ENCODE measurements at places on chromosomes 7 and 10.

GRCh38 chr7:117530390-117530789 lies 50.6 kb downstream of the CFTR start:
- no peak for DNase-seq

DNA sequence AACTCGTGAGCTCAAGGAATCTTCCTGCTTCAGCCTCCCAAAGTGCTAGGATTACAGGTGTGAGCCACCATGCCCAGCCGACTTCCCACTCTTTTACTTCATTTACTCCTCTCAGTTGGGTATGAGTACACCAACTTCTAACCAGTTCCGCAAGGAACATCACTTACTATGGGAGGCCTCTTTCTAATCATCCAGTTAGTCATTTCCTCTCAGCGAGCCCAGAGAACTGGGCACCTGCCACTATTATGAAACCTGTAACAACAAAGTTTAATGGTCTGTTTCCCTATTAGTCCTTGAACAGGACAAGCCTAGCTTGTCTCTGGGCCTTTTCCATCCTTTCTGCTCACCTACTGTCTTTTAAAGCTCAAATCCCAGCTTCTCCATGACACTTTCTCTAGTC lies 88.8 kb downstream of the DNMBP start:
- no peak for DNase-seq

GRCh38 chr7:17408245-17408903 lies 109.9 kb downstream of the AHR start:
- DNase-seq, result no peak

DNA sequence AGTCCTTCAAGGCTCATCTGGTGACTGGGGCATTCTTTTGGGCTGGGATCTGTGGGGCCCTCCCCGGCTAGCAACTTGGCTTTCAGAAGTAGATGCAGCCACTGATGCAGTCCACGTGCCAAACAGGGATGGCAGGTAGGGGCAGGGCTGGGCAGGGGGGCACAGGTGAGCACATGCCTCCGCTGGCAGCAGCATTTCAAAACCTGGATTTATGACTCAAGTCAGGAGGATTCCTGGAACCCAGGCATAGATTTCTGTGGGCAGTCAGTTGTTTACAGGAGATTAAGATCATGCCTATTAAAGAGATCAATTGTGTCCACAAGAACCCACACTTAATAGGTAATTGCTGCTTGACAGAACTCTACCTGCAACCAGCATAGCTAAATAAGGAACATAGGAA lies 839 bp upstream of the HABP2 start:
- no peak for DNase-seq

DNA sequence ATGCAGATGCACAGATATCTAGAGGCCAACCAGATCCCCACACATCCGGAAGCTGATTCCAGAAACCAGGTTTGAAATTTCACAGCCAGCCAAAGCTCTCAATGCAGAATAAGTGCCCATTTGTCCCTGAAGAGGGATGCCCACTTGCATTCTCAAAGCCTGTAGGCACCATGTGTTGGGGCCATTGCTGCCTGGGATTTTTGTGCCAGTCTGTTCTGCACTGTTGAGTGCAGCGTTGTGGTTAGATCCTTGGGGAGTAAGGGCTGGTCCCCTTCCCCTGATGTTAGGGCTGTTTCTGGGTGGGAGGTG lies 62.4 kb downstream of the EEPD1 start:
- DNase-seq, result no peak

DNA sequence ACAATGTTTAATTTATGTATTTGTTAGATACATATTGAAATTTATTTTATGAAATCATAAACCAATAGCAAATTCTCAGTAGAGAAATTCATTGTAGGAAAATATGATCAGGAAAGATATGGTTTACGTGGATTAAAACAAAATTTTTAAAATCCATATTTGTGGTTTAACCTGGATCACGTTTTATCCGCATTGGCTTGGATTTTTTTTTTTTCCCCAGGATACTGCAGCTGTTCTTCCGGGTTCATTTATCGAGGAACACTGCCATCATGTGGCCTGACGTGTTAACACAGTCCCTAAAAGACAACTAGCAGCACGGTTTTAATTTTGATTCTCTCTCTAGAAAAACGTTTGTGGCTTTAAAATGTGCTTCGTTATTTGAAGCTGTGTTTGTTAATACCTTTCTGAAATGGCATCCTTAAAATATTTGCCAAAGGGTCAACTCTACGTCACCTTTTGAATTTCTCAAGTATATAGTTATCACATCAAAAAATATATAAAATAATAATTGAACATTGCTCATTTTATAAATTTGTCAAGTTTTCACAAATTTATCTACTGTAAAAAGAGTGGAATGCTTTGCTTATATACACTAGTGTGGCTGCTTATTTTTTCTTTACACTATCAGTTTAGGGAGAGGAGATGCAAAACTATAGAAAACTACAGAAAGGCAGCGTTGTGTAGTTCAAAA lies 8.7 kb upstream of the ASB4 start:
- peak; percentile 60 for DNase-seq

DNA sequence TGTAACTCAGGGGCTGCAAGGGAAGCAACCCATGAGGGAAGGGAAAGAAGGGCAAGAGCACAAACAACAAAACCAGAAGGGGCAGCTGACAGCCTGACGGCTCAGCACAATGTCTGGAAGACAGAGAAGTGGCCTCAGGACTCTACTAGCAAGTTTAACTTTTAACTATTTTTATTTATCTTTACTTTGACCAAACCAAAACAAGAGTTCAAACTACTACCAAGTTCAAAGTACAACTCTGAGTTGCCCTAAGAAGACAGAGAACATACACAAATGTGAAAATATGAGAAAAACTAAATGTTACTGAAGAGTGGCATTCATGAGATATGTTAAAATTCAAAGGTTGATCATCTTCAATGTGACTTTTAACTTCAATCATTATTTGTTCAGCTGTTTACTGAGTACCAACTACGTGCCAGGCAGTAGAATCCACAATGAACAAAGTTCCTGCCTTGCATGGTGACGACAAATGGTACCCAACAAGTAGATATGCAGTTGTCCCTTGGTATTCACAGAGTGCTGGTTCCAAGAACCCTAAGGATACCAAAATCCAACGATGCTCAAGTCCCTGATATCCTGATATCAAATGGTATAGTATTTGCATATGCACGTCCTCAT lies 19.7 kb downstream of the NUDCD3 start:
- DNase-seq, result no peak

GRCh38 chr10:12063483-12063818 lies 5.3 kb upstream of the DHTKD1 start:
- no peak for DNase-seq

DNA sequence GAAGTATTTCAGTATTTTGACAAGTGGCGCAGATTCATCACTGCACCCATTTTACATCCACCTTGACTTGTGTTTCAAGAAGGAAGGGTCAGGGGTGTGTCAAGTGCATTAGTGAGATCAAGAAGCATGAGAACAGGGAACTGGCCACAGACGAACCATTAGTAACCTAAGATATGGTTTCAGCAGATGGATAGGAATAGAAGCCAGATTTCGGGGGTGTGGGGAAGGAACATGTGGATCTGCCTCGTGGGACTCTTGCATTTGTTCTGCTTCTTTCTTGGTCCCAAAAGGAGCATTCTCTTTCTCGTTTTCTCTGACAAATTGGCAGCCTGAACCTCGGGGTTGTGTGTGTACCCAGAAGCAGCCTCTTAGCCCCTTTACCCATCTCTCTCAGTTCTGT lies 9.6 kb downstream of the DENND2A start:
- DNase-seq, result no peak

GRCh38 chr7:123208793-123209192 lies 9.0 kb upstream of the SLC13A1 start:
- peak; percentile 13 for DNase-seq

- no peak for DNase-seq
Observed at GRCh38 chr10:129780901-129781795, 182.9 kb downstream of the EBF3 start.

- DNase-seq, result peak; percentile 67
Observed at GRCh38 chr7:32204361-32205018, 134.3 kb upstream of the PDE1C start.

DNA sequence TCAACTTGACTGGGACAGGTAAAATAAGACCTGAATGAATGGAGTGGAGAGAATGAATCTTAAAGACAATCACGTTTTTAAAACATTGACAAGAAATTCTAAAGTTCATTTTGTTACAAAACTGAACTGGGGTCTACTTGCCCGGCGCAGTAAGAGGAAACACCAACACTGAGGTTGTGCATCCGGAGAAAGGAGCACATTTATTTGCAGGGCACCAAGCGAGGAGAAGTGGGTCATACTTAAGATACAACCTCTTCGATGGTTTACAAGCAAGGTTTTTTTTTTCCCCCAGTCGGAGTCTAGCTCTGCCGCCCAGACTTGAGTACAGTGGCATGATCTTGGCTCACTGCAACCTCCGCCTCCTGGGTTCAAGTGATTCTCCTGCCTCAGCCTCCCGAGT lies 3.4 kb upstream of the REPIN1 start:
- no peak for DNase-seq

DNA sequence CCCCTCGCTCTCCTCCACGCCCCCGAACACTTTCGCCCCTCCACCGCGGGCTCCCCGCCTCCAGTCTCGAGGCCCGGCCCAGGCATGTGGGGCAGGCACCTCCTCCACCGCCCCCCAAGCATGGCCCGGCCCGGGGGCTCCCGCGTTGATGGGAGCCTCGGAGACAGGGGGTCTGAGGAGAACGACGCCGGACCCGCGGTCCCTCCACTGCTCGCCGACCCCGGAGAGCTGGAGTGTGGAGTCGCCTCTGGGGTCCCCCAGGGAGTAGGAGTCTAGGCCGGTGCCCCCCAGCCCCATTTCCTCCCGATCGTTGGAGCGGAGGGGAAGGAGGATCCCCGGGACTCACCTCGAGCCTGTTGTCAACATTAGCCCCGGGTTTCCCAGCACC lies 206 bp downstream of the UPF2 start:
- no peak for DNase-seq

- no peak for DNase-seq
Observed at GRCh38 chr10:104299031-104299904, 30.3 kb downstream of the GSTO2 start.

- DNase-seq, result no peak
Observed at GRCh38 chr7:152663931-152664330, 12.0 kb downstream of the XRCC2 start.

DNA sequence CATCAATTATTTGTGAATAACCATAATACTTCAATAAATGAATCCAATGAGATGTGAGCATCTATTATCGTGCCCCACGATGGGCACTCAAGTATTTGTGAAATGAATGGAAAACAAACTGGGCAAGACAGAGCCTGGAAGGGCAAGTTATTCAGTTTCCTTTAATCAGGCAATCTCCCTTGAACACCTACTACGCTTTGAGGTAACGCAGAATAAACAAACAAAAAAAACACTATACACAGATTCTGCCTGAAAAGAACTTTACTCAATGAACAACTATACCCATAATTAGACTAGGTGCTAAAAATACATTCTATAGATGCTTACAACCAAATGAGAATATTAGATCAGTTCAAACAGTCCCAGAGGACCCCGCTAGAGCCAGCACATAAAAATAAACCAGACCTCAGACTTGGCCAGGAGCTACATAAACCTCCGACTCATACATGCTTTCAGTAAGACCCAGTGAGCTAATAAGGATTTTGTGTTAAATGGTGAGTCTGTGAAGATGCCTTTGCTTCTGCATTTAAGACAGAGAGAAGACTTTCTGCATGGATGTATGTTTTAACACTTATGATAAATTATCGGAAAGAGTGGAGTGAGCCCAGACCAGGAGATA lies 121.3 kb downstream of the MPP7 start:
- no peak for DNase-seq

DNA sequence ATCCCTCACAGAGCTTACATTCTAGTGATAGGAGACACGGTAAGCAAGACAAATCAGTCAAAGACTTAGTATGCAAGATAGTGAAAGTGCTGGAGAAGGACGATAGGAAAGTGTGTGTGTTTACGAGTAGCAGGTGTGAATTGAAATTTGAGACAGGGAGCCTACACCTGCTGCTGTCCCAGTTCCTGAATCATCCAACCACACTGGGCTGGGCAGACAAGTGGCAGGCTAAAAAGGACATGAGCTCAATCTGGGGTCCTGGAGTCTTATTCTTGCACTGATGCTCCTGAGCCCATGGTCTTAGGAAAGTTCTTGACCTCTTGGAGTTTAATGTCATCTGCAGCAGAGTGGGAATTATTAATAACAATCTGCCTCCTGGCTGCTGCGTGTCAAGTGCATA lies 16.2 kb downstream of the RBP3 start:
- DNase-seq, result no peak

DNA sequence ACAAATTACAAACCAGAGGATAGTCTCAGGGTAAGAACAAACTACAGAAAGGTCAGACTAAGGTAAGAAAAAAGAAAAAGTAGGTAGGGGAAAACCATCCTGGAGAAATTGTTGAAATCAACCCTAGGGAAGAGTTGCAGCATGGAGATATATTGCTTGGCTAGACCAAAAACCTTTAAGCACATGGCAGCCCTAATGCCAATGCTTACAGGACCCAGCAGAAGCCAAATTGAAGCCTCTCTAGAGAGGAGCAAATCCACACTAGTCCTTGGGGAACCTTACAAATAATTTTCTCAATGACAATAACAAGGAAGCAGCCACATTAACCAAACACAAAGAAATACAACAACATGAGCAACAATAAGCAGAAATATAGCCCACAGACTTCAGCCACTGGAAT lies 81.9 kb downstream of the CNOT4 start:
- DNase-seq, result no peak

DNA sequence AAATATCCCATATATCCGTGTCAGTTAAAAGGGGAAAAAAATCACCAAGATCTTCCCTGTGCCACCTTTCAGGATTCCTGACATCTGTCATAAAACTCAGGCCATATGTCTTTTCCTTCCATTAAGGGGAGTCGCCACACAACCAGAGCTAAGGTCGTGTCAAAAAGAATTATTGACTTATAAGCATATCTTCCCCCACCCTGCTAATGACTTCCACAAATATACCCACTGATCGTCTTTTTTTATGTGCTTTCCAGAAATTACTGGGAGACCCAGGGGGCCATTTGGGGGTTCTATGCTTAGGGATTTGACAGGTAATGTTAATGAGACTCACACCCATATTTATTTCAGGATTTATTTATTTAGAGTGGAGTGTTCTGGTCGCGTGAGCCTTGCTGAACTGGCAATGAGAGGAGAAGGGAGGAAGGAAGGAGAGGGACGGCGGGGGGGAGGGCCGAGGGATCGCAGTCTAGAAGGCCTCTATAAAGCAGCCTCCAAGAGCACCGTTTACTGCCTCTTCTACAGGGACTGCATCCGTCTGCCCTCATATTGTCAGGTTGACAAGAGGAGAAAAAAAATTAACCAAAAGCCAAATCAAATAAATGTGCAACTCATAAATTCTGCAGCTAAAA lies 135.7 kb upstream of the MGMT start:
- DNase-seq, result no peak

GRCh38 chr7:101678658-101679057 lies 49.6 kb upstream of the MYL10 start:
- no peak for DNase-seq

- DNase-seq, result no peak
Observed at GRCh38 chr7:33882950-33883670, 22.2 kb upstream of the BMPER start.
